Aortic smooth muscle cell (primary cell): ENCODE measurements at places on chromosomes 5 and 9. TPM values are rescaled to one million over a fixed set of nuclear protein-coding genes. Genes with fewer than 3 reads are reported as not detected.

The LRRC14B gene
- not detected in 2 replicates for total RNA-seq

The GARIN3 gene
- total RNA-seq = not detected in 2 replicates

The PHF24 gene
- 0.06 and 0.13 TPM in 2 replicates for total RNA-seq

The PGGT1B gene
- total RNA-seq = 15.2 and 16.7 TPM in 2 replicates

The GARNL3 gene
- 5.0 and 7.7 TPM in 2 replicates for total RNA-seq
